Neural crest cell (in vitro differentiated cells): ENCODE measurements at places on chromosomes 13 and 19. TPM values are rescaled to one million over a fixed set of nuclear protein-coding genes. Genes with fewer than 3 reads are reported as not detected.

DNA sequence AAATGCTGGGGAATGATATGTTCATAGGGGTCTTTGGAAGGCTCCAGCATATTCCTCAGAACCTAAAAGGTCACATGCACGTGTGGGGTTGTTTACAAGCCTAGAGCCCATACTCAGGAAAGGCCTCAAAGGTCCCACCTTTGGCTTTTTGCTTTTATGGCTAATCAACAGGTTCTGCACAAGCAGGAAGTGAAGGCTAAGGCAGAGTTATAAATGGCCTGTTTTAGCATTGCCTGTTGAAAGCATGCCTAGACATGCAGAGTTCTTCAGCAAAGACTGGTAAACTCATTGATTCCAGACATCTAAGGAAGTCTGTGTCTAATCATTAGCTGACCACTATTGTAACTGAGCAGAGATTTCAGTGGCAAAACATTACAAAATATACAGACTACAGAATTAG lies 198.3 kb downstream of the KCNRG start:
- H3K27me3 ChIP-seq: no peaks in the 10 kb centered on the region
- DNase-seq: no peak
- no peak overlapping the region for H3K4me3 ChIP-seq
- H3K4me1 ChIP-seq: peaks cover 12% of the 10 kb centered on the region

GRCh38 chr13:60355056-60355455 lies 42.0 kb upstream of the TDRD3 start:
- no peaks in the 10 kb centered on the region for H3K27me3 ChIP-seq
- H3K4me1 ChIP-seq: no peaks in the 10 kb centered on the region
- H3K4me3 ChIP-seq: no peak overlapping the region
- no peak for DNase-seq

DNA sequence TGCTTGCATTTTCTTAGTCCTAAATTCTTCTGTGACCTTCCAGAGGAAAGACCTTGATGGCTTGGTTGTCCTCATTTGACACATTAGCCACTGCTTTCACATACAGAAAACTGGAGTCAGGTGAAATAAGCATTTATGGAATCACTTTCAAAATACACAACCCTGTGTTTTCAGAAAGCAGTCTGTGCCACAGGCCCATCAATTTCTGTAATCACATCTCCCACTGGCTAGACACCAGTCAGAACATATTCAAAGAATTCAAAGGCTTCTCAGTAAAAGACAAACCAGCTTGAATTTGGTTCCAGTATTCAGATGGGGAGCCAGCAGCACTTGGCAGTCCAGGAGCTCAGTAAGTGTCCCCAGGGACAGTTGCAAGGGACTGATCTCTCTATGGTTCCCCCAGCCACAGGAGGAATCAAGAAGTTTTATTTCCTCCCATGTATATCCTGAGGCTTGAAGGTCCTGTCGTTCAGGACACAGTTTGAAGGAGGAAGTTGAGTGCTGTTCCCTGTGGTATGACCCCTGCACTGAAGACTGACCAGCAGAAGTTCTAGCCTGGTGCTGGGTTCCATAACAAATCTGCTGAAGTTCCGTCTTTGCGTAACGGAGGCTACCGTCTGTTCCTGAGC lies 214.3 kb downstream of the FOXO1 start:
- H3K27ac ChIP-seq: peak overlapping the region; percentile 59
- peaks cover 14% of the 10 kb centered on the region for H3K4me1 ChIP-seq
- peaks cover 5% of the 10 kb centered on the region for H3K36me3 ChIP-seq
- no peak for DNase-seq
- H3K27me3 ChIP-seq: no peaks in the 10 kb centered on the region

GRCh38 chr13:110010404-110011138 lies 224.2 kb upstream of the IRS2 start:
- no peak overlapping the region for H3K4me3 ChIP-seq
- H3K27me3 ChIP-seq: peaks cover 2% of the 10 kb centered on the region
- DNase-seq: no peak
- H3K4me1 ChIP-seq: no peaks in the 10 kb centered on the region

DNA sequence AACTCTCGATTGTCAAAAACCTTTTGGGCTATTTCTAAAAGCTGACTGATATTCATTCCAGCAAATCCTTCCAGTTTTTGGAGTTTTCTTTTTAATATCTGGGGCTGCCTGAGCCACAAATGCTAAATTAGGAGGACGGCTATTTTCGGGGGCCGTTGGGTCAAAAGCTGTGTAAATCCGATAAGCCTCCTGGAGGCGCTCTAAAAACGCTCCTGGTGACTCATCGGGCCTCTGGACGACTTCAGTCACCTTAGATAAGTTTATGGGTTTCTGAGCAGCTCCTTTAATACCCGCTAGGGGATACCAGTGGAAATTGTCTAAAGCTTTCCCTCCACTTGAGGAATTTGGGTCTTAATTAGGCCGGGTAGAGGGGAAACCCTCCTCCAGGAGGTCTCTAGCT lies 66.4 kb downstream of the ZNF730 start:
- no peak overlapping the region for H3K27ac ChIP-seq
- no peak overlapping the region for H3K4me3 ChIP-seq
- DNase-seq: no peak
- H3K27me3 ChIP-seq: no peaks in the 10 kb centered on the region

Gene PPM1N
- not detected in 2 replicates for total RNA-seq

Gene NKPD1
- total RNA-seq: 0.16 and 0.39 TPM in 2 replicates
